ENCODE measurements at places on chromosomes 5 and 9. TPM values are rescaled to one million over a fixed set of nuclear protein-coding genes. Genes with fewer than 3 reads are reported as not detected.

Gene ARID3C
- 0.27 TPM for total RNA-seq

Gene MSMP
- not detected for total RNA-seq

Gene PFN3
- not detected for total RNA-seq

- DNase-seq = no peak
These were observed 325.9 kb upstream of the CYLC2 start for GRCh38 chr9:102669220-102669619.

Measured in T-helper 17 cell (primary cell).